ENCODE measurements at places on chromosomes 5 and 9.

DNA sequence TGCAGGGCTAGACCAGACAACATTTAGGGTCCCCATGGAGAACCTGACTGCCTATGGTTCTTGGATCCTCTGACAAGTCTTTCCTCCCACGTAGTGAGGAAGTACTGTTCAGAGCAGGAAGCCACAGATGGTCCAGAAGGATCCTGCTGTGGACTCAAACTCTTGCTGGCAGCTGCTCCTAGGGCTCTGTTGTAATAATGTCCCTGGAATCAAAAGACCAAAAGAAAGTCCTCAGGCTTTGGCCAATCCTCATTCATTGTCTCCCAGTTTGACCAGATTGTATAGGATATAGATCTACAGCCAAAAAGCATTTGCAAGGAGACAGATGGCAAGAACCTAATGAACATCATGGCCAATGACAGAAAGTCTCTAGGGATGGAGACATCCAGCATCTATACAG, 53.9 kb downstream of the SEMA6A start:
- no peak for DNase-seq

GRCh38 chr9:130860458-130861316, 25.6 kb downstream of the ABL1 start:
- no peak for DNase-seq

DNA sequence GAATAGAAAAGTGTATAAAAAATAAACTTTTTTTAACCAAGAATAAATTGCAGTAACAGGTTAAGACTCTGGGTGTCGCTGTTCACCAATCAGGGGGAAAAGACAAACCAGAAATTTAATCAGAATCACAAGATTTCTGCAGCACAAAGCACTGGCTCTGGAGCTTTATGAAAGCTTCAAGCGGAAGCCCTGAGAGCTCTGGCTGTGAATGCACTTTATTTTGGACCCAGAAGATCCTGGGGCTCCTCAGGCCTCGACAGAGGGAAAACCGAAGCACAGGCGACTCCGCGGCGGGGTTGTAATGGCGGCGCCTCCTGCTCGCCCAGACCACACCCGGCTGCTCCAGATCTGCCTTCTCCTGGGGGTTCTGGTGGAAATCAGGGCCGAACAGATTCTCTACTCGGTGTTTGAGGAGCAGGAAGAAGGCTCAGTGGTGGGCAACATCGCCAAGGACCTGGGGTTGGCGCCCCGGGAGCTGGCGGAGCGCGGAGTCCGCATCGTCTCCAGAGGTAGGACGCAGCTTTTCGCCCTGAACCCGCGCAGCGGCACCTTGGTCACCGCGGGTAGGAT, at the start of gene PCDHGA4:
TSS of gene PCDHGA4 (plus strand) at position 122 of the 570 bp plus-strand sequence. CDS start at position 209, 87 bp downstream.
- no peak for DNase-seq

GRCh38 chr5:59037453-59037852, 454.6 kb downstream of the RAB3C start:
- no peak for DNase-seq

DNA sequence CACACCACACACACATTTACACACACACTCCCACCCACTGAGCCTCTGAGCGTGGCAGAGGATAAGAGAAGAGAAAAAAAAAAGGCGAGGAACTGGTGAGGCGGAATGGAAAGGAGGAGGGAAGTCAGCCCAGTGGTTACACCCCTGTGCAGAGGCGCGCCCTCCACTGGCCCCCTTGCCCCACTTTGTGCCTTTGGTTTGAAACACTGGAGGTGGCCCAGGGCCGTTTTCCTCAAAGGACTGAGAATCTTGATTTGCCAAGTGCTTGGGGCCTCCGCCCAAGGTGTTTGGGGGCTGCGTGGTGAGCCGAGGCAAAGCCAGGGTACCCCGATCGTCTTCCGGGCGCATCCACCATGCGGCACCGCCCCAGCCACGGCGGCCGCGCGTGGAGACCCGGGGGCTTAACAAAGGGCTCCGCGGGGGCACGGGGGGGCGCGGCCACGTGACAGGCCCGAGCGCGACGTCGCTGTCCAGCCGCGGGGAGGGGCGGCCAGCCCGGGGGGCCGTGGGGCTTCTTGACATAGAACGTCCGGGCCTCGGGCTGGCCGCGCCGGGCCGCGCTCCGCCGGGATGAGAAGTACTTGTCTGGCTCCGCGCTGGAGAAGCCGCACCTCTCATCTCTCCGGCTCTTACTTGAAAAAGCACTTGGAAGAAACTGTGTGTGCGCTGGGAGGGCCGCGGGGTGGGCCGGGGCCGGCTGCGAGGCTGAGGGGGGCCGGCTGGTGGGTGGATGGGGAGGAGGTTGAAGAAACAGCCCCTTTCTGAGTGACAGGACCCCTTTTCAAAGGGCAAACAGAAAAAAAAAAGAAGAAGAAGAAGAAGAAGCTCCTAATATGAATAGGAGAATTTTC, 21.0 kb downstream of the NR2F1 start:
- DNase-seq, result no peak

DNA sequence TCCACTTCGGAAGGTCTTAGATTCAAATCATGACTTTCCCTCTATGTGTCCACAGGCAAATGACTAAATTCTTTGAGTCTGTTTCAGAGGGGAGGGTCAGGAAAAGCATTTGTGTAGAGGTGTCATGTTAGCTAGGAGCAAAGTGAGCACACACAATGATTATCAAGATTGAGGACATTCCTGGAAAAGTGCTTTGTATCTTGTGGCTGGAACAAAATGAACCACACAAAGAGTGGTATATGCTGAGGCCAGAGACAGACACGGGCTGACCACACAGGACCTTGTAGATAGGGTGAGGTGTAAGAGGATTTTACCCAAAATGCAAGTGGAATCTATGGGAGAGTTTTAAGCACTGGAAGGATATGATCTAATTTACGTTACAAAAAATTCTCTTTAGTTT, 245.3 kb upstream of the NMUR2 start:
- DNase-seq, result no peak

DNA sequence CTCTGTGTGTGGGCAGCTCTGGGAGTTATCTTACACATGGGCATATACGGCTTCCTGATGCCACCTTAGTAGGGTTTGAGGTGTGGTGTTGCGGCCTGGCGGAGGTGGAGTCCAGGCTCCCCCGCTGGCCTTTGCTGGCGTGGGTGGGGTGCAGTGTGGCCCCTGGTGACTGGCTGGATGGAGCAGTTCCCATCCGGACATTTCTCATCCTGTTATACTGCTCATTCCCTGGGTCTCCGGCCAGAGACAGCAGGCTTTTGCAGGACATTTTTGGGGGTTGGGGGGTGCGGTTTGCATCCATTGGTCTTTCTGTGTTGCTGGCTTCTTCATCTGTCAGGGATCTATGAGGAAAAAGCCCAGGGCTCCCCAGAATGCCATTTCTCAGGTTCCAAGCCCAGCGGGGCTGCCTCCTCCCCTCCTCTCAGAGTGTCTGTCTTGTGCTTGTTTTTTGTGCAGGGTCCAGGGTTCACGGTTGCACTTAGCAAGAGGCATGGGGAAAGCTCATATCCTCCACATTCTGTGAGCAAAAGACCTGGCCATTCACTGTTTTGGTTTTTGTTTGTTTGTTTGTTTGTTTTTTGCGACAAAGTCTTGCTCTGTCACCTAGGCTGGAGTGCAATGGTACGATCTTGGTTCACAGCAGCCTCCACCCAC, 22.3 kb downstream of the NDUFS6 start:
- no peak for DNase-seq

Measured in NCI-H1436 treated with DMSO at 0.1 percent for 48 hours (cell line).